Osteoblast (primary cell): ENCODE measurements at places on chromosomes 2 and 18.

DNA sequence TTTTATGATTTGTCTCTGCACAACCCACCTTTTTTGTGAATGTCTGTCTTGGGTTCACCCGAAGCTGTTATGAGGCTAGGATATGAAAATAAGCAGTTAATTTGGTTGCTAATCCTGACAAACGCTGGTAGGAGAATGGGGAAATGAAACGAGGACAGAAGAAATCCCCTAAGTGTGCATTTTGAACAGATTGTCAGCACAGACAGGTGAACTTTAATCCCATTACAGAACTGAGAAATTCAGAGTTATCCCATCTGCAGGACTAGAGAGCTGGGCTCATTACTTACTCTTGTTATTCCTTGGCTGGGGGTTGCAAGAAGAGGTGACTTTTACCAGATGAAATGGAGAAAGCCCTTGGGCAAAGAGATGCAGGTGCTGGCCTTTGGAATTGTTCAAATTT lies 123.3 kb upstream of the NYAP2 start:
- no peak for DNase-seq

DNA sequence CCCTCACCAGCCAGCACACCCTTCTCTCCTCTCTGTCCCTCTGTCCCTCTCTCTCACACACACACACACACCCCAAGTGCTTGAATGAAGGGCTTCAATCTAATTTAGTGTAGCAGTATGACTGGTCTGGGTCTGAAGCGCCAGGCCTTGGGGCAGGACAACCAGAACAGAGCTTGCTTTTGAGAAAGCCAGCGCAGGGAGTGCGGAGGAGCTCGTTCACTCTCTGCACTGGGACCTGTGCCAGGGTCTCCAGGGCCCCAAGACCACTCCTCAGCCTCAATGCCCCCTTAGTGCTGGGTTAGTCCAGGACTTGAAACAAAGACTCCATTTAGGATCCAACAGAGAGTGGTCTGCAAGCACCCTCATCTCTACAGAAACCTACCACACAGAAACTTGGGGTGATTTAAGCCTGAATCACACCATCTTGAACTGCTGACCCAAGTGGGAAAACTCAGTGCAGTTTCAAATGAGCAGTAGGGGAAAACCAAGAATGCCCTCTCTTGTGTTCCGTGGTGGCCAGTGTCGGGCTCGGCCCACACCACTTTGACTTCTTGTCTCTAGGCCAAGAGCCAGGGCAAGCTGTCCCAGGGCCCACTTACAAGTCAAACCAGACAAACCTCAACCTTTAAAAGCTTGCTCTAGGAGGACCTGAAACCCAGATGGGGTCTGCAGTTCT lies 66.6 kb upstream of the WIPF1 start:
- no peak for DNase-seq

- no peak for DNase-seq
Observed at GRCh38 chr2:189474526-189474925, 33.3 kb downstream of the WDR75 start.

- DNase-seq = no peak
Observed at GRCh38 chr18:50857694-50858093, 21.2 kb upstream of the ME2 start.
